ENCODE measurements at places on chromosomes 7 and 10.
A peak's percentile ranks its signal among the peaks of the same experiment; 100 is the strongest.

DNA sequence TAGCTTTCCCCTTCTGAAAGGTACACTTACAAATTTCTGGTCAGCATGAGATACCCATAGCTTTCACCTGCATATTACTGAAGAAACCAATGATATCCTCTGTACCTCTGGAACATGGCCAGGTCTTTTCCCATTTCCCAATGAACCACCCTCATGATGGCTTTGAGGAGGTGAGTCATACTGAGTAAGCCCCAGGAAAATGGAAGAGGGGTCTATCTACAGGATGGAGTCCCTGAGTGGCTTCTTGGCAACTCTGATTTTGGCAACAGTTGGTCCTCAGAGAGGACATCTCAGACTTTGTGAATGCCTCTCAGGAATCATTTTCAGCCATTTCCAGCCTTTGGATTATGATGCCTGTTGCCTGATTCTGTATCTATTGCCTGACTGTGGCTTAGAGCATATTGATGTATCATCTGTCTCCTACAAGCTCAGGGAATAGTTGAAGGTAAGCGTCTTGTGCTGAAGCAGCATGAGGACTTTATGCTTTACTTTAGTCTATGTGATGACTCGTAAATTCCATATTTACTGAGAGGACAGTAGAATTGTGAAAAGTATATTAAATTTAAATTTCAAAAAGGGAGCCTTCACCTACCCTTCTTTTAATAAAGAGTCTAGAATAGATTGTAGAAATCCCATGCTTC is 84.7 kb upstream of the DKK1 start:
- H3K27ac ChIP-seq = no peak overlapping the region
- DNase-seq = no peak
- H3K4me1 ChIP-seq = no peaks in the 10 kb centered on the region
- H3K4me3 ChIP-seq = no peak overlapping the region

DNA sequence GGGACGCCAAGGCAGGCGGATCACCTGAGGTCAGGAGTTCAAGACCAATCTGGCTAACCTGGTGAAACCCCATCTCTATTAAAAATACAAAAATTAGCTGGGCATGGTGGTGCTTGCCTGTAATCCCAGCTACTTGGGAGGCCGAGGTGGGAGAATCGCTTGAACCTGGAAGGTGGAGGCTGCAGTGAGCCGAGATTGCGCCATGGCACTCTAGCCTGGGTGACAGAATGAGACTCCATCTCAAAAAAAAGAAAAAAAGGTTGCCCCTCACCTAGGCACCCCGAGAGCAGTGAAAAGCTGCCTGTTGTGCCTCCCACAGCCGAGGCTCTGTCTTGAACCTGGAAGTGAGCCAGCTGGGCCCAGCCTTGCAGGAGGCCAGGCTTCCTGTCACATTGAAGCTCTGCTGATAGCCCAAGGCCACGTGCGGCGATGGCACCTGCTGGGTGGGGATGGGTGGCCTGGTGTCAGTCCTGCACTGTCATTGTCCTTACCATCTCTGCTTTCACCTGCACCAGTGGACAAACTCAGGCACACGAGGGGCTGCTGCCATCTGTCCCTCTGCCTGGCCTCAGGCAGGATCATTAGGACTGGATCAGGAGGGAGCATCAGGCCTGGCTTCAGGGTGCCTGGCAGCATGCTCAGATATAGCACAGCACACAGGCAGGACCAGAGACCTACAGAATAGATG is 37.8 kb downstream of the DNAJB12 start:
- H3K36me3 ChIP-seq = no peaks in the 10 kb centered on the region
- no peaks in the 10 kb centered on the region for H3K27me3 ChIP-seq
- peak; percentile 65 for DNase-seq
- peak overlapping the region; percentile 53 for H3K27ac ChIP-seq

DNA sequence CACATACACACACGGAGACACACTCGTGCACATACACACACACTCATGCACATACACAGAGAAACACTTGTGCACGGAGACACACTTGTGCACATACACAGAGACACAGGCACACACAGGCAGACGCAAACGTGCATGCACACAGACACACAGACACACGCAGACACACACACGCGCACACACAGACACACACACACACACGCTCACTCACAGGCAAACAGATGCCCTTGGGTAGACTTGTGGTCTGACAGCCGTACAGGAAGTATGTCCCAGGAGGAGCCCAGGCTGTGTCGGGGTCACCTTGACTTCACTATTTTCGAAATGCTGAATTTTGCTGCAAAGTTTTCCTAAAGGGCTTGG is 538.0 kb downstream of the DNAJB6 start:
- no peak overlapping the region for H3K27ac ChIP-seq
- peak overlapping the region; percentile 28 for H3K4me3 ChIP-seq
- DNase-seq = no peak
- H3K36me3 ChIP-seq = no peaks in the 10 kb centered on the region
- peaks cover 12% of the 10 kb centered on the region for H3K27me3 ChIP-seq

- no peak overlapping the region for H3K27ac ChIP-seq
- H3K36me3 ChIP-seq = no peaks in the 10 kb centered on the region
- no peaks in the 10 kb centered on the region for H3K27me3 ChIP-seq
- H3K4me1 ChIP-seq = no peaks in the 10 kb centered on the region
- H3K4me3 ChIP-seq = no peak overlapping the region
- DNase-seq = no peak
These were observed 1086.9 kb downstream of the XPNPEP1 start for GRCh38 chr10:108836362-108836761.

DNA sequence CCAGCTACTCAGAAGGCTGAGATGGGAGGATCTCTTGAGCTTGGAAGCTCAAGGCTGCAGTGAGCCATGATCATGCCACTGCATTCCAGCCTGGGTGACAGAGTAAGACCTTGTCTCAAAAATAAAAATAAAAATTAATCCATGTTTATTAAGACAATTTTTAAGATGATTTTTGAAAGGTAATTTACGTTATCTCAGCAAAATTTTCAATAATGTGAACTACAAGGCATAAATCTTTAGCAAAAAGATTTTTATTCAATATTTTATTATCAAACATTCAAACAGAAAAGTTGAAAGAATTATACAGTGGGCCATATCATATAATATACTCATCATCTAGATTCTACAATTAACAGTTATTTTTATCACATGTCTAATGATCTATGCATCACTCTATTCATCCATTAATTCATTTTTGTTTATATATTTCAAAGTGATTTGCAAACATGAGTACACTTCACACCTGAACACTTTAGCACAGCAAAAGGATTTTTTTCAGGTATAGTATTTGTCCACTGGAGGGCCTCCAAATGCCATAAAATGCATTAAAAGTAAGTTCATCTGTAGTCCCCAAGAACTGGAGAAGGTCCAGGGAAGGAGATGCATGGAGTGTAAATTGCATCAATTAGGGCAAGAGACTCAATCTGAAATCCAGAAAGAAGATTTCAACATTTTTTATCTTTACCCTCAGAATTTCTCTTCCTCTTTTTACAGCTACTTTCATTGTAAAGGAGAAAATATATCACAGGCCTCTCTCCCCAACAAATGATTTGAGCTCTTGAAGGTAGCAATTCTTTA is 38.6 kb upstream of the RSBN1L start:
- H3K4me3 ChIP-seq = no peak overlapping the region
- peaks cover 6% of the 10 kb centered on the region for H3K36me3 ChIP-seq
- no peak overlapping the region for H3K27ac ChIP-seq
- no peaks in the 10 kb centered on the region for H3K4me1 ChIP-seq
- no peaks in the 10 kb centered on the region for H3K27me3 ChIP-seq

DNA sequence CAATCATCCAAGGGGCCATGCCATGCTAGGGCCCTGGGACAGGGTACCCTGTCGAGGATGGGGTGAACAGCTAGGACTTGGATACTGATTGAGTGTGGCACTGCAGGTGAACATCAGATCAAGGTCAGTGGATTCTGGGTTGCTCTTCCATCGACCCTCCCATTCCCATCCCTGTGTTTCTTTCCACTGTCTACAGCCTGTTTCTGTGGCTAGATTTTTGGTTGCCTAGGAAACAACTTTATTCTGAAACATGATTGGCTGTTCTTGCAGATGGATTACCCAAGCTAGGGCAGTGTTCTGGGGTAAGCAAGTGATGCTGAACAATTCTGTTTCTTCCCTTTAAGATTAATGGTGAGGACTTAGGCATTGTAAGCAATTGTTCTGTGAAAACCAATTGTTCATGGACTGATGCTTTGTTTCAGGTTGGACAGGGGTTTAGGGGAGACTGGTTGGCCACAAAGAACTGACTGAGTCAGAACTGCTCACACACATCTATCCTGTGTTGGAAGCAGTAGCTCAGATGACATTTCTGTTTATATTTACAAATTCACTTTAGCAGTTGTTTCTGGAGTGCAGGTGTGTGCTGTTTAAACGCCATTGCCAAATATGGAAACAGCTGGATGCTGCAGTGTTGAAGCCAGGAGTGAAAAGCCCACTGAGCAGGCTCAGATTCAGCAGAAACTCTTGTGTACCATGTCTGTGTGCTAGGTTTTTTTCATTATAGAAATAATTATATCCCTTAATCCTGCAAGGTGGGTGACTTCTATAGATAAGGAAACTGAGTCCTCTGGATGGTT is 102.3 kb upstream of the BTBD16 start:
- peaks cover 43% of the 10 kb centered on the region for H3K27me3 ChIP-seq
- DNase-seq = no peak
- H3K4me3 ChIP-seq = no peak overlapping the region
- no peak overlapping the region for H3K27ac ChIP-seq
- peaks cover 4% of the 10 kb centered on the region for H3K4me1 ChIP-seq

- no peak for DNase-seq
- H3K27me3 ChIP-seq = no peaks in the 10 kb centered on the region
- peaks cover 4% of the 10 kb centered on the region for H3K36me3 ChIP-seq
- no peak overlapping the region for H3K27ac ChIP-seq
- peaks cover 8% of the 10 kb centered on the region for H3K4me1 ChIP-seq
These were observed 80.7 kb downstream of the HIPK2 start for GRCh38 chr7:139697056-139697455.

- H3K4me1 ChIP-seq = no peaks in the 10 kb centered on the region
- no peak overlapping the region for H3K4me3 ChIP-seq
- no peak for DNase-seq
- no peak overlapping the region for H3K27ac ChIP-seq
These were observed 93.8 kb upstream of the MGMT start for GRCh38 chr10:129373231-129373630.

DNA sequence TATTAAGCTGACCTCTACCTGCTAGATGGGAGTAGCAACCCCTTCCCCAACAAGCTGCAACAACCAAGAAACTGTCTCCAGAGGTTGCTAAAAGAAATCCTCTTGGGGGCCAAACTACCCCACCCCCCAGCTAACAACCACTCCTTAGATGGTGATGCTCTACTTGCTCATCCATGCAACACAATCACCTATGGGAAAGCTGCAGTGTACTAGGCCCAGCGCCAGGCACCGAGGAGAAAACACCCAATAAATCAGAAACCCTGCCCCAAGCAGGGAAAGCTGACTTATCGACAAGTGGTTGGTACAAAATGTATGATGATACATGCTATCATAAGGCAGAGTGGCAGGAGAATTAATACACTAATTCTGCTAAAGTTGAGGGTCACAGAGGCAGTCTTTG is 17.3 kb downstream of the SLC25A13 start:
- no peak overlapping the region for H3K4me3 ChIP-seq
- no peak for DNase-seq
- no peak overlapping the region for H3K27ac ChIP-seq
- H3K27me3 ChIP-seq = no peaks in the 10 kb centered on the region

DNA sequence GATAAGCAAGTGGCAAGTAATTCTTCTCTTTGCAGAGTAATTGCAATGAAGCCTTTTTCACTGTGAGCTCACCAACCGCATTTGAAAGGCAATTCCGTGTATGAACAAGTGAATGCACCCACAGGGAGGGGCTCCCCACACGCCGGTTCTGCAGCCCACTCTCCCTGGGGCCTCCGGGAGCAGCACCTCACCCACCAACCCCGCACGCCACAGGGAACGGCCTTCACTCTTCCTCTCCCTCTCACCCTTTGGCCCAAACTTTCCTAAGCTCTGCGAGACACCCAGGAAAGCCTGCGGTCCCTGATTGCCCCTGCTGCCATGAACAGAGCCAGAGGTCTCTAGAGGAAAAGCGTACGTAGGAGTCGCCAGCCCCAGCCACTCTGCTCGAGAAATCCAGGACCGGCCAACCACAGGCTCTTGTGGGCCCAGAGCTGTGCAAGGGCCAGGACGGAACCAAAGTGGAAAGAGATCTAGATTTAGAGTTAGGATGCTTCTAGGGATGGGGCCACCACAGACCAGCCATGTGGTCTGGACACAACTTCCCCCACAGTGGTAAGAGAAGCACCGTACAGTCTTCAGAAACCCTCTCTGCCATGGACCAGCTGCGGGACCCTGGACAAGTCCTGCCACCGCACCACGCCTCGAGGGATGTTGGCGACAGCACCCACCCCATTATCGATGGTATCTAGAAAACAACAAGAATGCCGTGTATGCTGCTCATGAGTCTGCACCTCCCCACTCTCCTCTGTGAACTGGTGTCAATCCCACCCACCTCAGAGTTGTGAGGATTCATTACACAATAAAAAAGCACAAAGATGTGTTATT is 3.6 kb downstream of the WDR86 start:
- DNase-seq = no peak
- peaks cover 2% of the 10 kb centered on the region for H3K27me3 ChIP-seq
- no peaks in the 10 kb centered on the region for H3K36me3 ChIP-seq
- H3K27ac ChIP-seq = no peak overlapping the region

All from T-cell (primary cell).